CD8-positive, alpha-beta memory T cell (primary cell): ENCODE measurements at places on chromosomes 16 and 17. TPM values are rescaled to one million over a fixed set of nuclear protein-coding genes. Genes with fewer than 3 reads are reported as not detected.

TRAPPC1 gene
- total RNA-seq = 158 TPM

SLC2A4 gene
- total RNA-seq = 0.18 TPM

SNN gene
- total RNA-seq = 6.0 TPM

C17orf67 gene
- total RNA-seq = 4.6 TPM

GP2 gene
- not detected for total RNA-seq

SLC25A10 gene
- 34.1 TPM for total RNA-seq

BIRC5 gene
- 65.1 TPM for total RNA-seq

TMEM204 gene
- 27.1 TPM for total RNA-seq
